Suprapubic skin (tissue), 4 donors: ENCODE measurements at places on chromosomes 11 and 22. TPM values are rescaled to one million over a fixed set of nuclear protein-coding genes. Genes with fewer than 3 reads are reported as not detected.

DNAJB7 gene
- total RNA-seq = not detected

MS4A12 gene
- total RNA-seq = not detected

TIGD3 gene
- total RNA-seq = 0.76 TPM

DNA sequence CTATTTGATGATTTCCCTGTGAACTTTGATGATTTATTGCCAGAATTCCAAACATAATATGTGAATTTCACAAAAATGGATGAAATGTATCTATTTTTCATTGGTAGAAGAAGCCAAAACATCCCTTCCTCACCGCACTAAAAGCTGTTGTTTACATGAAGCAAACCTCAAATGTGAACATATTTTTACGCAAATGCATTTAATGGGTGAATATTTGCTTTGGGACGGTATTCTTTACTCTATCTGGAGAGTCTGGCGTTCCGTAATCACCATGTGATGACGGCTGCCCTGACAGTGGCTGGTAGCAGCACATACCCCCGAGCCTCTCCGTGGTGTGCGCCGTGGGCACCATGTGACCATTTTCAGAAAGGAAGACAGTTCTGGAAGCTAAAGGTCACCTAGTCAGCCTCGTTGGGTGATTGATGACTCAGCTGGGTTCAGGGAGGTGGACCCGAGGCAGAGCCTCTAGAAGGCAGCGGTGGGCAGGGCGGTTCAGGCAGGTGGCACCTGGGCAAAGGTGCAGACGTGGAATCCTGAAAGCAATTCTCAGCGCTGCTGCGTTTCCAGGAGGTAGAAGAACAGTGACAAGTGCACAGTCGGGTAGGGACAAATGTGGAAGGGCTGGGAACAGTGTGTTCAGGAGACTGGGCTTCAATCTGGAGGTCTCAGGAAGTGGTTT is 45.3 kb downstream of the PPARA start:
- DNase-seq = no peak

- DNase-seq = no peak
Measured at GRCh38 chr22:37519268-37520195, at the start of gene CARD10. Gene CARD10 (minus strand): TSS chr22:37519415. CDS start chr22:37519200, 215 bp downstream.

DNA sequence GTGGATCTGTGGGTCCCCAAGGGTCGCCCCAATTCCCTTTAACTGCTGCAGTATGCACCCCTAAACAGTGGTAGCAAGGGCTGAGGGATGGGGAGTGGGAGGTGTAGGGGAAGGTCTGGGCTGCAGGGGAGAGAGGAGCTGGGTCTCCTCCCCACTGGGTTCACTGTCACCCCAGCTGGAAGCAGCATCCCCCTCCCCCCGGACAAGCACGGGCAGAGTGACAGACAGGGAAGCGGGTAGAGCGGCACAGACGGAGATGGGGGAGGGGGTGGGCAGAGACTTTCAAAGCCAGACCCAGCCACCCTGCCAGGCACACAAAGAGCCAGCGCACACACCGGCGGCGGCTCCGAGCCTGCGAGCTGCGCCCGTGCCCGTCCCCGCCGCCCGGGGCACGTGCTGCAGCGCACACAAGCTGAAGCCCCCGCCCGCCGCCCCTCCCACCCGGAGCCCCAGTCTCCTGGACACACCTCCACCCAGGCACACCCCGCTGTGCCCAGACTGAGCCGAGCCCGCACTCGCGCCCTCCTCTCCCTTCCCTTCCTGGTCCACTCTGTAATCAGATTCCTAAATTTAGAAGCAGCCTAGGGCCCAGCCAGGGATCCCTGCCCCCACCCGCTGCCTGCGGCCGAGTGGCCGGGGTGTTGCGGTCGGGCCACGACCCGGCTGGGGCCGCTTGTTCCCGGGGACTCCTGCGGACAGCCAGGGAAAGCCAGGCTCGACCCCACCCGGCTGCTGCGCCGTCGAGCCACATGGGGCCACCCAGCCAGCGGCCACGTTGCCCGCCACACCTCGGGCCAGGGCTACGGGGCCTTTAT is 935 bp upstream of the RCOR2 start:
- no peak for DNase-seq

DNA sequence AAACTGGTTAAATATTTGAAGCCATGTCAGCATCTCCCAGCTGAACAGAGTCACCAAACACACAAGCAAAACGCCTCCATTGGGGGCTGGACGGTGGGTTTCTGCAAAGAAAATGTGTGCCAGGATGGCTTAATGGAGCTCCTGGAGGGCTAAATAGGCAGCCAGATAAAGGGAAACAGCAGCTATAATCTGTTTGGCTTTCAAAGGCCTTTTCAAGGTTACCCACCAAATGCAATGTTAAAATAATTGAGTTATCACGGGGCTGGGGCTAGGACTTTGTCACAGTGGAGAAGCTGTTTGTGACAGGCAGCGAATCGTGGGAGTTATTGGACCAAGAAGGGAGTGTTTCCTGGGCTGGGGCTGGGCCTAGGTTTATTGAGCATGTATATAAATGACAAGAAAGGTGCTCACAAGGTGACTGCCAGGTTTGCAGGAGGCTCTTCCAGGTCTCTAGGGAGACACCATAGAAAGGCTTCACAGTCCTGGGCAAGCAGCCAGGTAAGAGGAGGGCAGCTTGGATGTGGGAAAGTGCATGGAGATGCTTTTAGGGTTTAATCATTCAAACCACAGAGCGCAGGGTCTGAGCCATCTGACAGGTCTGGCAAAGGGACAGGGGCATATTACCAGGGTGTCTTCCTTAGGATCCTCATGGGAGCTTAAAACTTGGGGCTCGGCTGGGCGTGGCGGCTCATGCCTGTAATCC is 28.3 kb downstream of the GRIK4 start:
- DNase-seq = no peak

DNA sequence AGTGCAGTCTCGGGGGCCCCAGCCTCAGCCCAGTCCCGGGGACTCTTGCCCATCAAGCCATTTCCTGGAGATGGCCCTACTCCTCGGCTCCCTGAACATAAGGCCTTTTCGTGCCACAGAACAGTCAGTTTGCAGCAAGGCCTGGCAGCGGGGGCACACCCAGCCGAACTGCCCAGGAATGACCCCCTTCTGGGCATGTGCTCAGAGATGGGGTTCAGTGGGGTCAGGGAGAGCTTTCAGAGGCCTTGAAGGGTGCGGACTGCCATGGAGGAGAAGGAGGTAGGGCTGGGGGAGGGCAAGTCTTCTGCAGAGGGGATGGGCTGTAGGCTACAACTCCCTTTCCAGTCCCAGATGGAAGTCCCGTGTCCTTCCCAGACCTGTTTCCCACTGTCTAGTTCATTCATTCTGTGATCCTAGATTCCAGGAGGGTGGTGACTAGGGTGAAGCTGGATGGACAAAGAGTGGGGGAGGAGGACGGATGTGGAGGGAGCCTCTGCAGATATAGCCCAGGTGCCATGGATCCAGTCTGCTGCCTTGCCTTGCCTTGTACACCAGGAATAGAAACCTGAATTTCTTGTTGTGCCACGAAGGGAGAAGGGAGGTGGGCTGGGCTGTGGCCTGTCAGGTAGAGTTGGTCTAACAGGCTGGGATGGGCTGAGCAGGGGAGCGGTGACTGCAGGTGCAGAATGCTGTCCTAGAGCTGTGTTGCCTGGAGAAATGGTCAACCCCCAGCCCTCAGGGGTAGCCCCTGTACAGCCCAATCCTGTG is 14.2 kb upstream of the OMP start:
- peak; percentile 50 for DNase-seq

DNA sequence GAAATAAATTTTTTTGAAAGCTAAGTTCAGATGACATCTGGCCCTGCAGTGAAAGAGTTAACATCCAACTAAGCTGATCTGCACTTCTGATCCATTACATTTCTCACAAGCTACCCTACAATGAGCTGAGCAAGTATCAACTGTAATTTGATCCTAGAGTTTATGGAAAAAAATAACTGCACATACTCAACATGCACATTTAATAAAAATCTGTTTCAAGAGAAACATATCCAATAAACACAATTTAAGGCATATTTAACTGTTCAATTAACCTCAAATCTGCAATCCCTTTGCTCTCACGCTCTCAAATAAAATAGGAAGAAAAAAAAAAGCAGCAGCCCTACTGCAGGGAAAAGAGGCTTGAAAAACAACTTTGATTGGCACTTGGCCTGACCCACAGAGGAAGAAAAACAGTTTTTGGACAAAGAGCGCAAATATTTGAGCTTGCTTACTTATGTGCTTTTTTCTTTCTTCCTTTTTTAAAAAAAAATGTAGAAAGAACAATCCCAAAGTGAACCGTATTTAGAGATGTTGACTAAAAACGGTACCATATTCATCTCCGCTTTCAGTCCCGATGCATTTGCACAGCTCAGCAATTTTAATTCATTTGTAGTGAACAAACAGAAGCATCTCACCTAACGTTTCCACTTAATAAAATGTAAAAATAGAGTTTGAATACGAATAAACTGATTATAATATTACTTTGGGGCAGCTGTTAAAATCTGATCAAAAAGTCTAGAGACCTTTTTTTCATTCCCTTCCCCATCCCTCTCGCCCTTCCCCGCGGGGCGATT is 1.6 kb downstream of the SESN3 start:
- no peak for DNase-seq

- DNase-seq = no peak
Measured at GRCh38 chr11:4511282-4512245, 29.1 kb downstream of the OR52K1 start.

DNA sequence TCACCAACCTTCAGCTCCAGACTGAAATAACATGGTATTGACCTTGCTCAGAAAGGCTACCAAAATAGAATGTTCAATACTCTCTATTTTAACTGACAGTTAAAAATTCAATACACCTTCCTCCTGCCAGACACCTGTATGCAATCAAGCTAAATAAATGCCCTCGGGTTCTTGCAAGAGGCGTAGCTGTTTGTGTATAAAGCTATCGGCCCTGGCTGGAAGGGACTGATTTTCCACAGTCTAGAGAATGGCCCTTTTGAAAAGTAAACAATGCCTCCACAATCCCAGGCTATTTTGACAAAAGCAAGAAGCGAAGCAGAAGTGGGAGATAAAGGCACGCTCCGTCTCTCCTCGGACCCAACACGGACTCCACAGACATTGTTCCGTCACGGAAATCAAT is 791.2 kb downstream of the BRD1 start:
- DNase-seq = no peak
